Gastrocnemius medialis (tissue), 4 donors: ENCODE measurements at places on chromosomes 5 and 9.

DNA sequence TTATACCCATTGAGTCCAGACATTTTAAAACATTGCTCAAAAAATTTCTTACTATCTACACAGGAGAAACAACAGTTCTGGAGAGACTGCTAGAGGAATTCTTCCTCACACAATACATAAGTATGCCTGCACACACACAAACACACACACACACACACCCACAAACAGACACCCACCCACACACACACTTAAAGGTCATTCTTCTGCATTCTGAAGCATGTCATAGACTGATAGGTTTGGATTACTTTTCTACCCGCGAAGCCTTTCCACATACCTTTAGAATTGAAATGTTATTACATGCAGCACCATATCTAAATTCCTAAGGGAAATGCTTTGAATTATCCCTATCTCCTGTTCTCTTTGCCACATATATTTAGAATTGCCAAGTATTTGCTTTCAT is 80.2 kb downstream of the FAM174A start:
- DNase-seq, result no peak

DNA sequence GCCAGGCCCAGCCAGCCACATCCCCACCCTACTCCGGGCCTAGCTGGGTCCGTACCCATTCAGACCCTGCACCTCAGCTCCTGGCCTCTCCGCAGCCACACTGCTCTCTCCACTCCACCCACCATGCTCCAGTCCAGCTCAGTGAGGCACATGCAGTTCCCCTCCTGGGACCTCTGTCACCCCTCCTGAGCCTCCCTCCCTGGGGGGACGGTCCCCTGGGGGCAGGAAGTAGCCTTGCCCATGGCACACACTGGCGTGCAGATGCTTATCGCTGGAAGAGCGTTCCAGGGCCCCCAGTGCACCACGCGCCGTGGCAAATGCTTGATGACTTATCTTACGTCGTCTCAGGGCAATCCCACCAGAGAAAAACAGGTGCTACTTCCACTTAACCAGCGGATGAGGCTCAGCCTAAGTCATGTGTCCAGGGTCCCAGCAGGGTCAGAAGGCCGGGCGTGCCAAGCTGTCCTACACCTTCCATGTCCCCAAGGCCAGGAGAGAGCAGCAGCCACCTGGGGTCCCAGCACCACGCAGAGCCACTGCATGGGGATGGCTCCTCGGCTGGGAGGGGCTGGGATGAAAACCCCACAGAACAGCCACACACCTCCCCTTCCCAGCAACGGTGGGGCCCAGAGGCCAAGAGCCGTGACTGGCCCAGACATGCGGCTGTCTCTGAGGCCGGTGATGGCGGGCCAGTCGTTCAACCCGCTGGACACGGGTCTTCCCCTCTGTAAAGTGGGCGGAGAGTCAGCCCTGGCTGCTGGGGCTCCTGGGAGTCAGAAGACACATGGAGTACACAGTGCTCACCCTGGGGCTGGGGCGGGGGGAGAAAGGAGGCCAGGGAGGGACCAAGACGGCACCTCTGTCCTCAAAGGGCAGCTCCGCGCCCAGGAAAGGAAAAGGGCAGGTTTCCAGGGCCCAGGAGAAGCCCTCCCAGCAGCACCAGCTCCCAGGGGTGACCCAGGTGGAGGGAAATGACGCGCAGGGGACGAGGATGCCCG is 2.6 kb upstream of the CCDC187 start:
- no peak for DNase-seq

- DNase-seq, result no peak
Observed at GRCh38 chr9:91246846-91247245, 114.9 kb downstream of the AUH start.

DNA sequence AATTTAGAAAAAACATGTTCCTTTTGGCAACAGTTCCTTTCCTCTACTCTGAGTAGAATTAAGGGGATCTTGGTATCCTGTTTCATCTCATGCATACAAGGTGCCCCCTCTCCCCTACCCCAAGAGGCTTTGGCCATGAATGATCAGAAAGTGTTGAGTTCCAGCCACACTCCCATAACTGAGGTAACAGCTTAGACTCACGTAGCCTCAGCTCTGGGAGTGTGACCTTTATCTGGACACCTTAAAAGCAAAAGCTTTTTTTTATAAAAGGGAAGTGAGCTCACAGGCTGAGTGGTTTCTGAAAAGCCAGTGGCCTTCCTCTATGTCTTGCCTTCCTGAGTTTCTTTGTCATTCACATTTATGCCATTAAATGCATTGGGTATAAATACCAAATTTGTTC is 900 bp upstream of the HAVCR2 start:
- DNase-seq, result no peak

DNA sequence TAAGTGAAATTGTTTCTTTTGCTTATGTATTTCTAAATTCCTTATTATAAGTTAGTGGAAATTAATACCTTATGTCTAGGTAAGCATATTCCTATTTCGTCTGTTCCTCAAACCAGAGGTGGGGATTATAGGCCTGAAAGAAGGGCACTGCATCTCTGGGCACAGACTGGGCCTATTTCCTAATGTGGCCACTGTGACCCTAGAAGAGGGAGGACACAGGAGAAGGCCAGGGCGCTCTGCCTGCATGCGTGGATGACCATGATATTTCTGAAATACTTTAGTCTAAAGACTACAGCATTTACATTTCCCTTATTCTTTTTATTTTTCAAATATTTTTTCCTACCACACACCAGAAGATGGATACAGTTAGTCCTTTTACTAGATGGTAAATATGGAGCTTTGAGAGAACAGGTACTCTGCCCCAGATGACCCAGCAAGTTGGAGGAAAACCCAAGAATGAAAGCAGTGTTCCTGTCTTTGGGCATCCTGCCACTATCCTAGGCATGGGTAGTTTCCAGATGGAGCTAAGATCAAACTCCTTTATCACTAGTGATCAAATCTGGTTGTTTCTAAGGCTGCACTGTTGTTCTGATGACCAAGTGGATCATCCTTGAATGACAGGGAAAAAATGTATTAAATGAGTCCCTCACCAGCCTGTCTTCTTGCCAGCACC is 27.8 kb downstream of the RUSC2 start:
- DNase-seq, result peak; percentile 73

- DNase-seq, result no peak
Observed at GRCh38 chr5:165161204-165161603, 1655.8 kb downstream of the MAT2B start.

GRCh38 chr5:96284727-96285389 is 148.2 kb downstream of the PCSK1 start:
- no peak for DNase-seq

GRCh38 chr9:91834740-91835139 is 115.3 kb downstream of the ROR2 start:
- DNase-seq, result no peak

DNA sequence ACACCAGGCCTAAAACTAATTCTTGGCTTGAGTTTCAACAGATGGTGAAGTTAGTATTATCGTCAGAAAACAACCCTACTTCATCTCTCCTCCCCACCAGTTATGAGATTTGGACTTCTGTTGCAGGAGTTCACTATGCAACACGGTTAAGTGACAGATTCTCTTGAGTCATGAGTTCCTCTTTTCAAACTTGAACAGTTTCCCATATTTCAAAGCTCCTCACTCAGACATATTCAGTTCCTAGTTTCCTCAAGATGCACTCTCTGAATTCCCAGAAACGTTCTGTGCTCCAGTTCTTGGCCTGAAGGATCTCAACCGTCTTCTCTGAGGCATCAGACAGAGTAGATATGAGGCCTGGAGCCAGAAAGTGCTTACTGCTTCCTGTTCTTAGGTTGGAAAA is 7.3 kb upstream of the PTGER4 start:
- DNase-seq, result no peak

GRCh38 chr9:71003346-71003745 is 118.1 kb downstream of the TRPM3 start:
- DNase-seq, result no peak

GRCh38 chr9:32092031-32092430 is 292.4 kb upstream of the ACO1 start:
- no peak for DNase-seq
